DMS 273 treated with DMSO at 0.1 percent for 48 hours (cell line): ENCODE measurements at places on chromosomes 3 and 15.

DNA sequence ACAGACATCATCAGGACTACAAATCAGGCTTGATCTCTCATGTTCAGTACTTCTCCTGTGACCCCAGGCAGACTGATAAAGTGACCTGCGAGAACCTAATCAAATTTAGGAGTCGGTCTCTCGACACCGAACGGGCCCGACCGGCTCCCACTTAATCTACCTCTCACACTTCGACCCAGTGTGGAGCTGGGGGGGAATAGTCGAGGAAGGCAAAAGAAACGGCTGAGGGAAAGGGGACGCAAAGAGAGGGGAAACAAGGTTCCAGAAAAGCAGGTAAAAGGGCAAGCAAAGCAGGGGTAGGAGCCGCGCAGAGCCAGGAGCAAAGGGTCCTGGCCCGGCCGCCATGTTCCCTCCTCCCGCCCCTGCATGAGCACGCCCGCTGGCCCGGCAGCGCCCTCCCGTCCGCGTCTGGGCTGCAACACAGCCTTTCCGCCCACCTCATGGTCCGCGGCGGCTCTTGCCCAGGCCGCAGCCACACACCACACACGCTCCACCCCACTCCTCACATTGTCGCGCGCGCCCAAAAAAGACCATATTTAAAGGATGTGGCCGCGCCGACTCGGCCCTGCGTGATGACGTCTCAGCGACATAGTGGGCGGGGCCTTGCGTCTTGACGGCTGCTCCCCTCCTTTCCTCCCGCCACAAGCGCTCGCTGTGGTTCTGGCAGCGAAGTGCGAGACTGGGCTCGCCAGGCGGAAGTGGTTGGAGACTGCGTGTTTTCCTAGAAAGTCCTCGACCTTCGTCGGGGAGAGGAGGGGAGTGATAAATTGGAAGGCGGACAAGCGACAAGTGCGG, at the start of gene ICE2:
ICE2 (minus strand) TSS at position 577 of the 795 bp plus-strand sequence. CDS start 1,165 bp downstream, outside the sequence.
- DNase-seq: peak; percentile 70

- no peak for DNase-seq
Measured at GRCh38 chr3:133691273-133692107, 29.7 kb upstream of the TOPBP1 start.

DNA sequence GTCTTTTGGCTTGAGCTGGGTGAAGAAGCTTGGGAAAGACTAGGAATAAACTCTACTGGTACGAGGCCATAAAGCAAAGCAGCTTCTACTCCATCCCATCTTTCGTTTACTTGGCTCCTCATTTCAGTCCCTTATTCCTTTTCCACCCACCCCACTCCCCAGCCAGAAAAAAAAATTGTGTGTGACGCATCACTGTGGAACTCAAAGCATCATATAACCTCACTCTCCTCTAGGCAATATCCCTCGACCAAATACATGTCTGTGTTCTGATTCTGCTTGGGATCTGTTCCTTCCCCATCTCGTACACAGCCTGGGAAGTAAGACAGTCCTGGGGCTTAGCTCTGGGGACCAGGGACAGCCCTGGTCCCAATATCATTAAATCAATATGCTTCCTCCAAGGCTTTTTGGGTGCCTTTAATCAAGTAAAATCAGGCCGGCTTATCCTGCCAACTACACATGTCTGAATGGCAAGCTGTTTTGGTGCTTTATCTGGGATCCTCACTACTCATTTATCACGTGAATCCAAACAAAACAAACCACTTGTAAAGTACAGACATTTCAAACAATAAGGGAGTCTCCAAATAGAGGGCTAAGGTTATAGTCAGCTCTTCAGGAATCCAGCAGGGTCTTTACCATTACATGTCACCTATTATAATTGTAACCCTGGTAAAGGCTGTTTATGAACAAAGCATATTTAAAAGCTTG, 74.9 kb upstream of the ZBED2 start:
- DNase-seq: no peak

- no peak for DNase-seq
Measured at GRCh38 chr3:113712129-113712528, 15.7 kb upstream of the USF3 start.

DNA sequence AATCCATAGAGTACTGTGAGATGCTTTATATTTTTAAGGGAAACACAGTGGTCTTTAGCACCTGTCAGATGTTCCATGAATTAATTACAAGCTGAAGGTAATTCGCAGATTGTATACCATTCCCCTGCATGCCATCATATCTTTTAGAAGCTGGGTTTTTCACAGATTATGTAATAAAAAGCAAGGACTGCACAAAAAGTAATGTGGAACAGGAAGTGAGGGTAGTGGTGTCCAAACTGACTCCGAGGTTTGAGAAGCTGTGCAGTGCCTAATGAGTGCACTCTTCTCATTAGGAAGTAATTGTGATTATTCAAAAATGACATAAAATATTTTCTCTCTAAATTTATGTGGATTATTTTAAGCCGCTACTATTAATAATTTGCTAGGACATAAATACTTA, 123.2 kb downstream of the GOLIM4 start:
- no peak for DNase-seq

GRCh38 chr15:55360256-55360655, 41.2 kb downstream of the PIGB start:
- DNase-seq: no peak

DNA sequence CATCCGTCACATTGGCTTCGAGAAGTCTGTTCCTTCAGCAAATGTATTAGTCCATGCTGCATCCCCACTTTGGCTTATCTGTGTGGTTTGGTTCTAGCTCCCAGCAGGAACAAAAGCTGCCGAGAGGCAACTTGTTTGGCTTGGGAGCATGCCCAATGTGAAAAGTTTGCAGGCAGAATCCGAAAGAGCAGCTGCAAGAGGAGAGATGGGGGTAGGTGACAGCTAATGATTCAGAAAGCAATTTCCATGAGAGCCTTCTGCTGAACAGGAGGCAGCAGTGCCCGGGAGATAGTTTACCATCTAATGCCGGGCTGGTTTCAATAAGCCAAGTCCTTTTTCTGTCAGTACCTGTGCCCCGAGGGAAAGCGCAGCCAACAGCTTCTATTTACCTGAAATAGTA, 60.2 kb downstream of the GRM7 start:
- no peak for DNase-seq

DNA sequence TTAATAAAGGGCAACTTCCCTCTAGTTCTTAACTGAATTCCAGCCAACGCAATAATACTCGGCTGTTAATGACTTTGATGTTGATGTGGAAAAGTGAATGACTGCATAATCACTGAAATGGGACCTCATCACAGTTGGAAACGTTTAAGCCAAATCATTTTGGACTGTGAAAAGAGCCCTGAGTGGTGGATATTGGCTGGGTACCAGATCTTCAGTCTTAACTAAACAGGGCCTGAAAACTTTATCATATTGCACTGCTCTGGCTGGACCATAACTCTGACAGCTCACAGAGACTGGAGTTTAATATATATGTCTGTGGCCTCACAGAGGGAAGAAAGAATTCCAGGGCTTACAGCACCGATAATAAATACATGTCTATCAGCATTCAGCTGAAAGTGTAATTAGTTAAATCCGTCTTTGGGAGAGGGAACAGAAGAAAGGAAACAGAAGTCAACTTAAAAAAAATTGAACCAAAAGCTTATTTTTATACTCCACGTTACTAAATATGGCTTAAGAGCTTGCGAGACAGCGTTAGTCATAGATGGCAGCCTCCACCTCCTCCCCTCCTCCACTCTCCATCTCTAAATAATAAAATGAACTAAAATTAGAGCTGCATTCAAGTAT, 222.3 kb upstream of the CDIN1 start:
- no peak for DNase-seq

DNA sequence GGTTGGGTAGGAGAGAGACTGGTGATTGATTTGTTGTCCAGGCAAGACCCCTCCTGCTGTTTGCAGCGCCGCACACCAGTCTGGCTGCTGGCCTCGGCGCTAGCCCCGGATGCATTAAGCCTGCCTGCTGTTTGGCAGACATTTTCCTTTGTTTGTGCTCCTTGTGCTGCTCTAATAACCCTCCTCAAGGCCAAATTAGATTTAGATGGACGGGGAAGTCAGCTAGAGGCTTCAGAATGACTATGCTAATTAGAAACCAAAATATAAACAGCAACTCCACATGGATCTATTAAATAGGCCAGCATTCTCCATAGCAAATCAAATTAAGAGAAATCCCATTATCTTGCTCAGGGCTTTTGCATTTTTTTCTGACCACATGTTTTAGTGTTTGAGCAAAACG, 445.2 kb downstream of the SQOR start:
- no peak for DNase-seq
